Spinal cord (tissue), 10 donors: ENCODE measurements at places on chromosomes 13 and 19. TPM values are rescaled to one million over a fixed set of nuclear protein-coding genes. Genes with fewer than 3 reads are reported as not detected.

GRCh38 chr19:32873247-32873959 lies 3.8 kb upstream of the SLC7A9 start:
- no peak for DNase-seq

GRCh38 chr13:27354379-27354778 lies 70.0 kb upstream of the GTF3A start:
- DNase-seq = no peak

DNA sequence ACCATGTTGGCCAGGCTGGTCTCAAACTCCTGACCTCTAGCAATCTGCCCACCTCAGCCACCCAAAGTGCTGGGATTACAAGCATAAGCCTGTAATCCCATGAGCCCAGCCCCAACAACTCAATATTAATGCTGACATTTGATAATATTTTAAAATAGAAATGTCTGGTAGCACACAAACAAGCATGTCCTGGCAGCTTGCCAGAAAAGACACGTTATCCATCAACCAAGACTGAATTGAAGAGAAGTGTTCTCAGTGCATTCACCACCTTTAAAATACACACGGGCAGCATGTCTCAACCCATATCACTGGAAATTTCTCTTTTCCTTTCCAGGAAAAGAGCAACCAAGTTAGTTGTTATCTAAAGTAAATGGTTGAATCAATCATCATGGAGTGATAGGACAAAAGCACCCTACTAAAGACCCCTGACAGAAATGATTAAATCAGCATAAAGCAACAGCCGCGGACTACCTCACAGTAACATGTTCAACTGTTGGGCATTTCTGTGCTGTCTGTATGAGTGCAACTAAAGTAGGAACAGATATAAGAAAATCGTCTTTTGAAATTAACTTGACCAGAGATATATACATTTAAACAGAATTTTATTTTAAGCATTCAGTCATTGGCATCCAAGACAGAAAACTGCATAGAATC lies 25.0 kb downstream of the LHFPL6 start:
- DNase-seq = no peak

DNA sequence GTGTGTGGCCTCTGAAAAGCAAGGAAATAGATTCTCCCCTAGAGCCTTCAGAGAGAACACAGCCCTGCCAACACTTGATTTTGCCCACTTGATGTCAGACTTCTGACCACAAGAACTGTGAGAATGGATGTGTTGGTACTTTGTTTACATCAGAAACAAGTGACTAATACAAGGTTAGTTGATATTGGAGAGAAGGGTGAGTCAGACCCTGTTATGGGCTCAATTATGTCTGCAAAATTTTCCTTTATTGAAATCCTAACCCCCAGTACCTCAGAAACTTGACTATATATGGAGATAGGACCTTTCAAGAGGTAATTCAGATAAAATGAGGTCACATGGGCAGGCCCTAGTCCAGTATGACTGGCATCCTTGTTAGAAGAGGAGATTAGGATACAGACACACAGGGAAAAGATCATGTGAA lies 226.7 kb downstream of the RFC3 start:
- DNase-seq = no peak

- no peak for DNase-seq
Measured at GRCh38 chr13:25147638-25148401, 24.3 kb downstream of the AMER2 start.

Gene RNF17
- polyA plus RNA-seq = 0.44 TPM

Gene OR10H2
- not detected for polyA plus RNA-seq

- no peak for DNase-seq
Measured at GRCh38 chr19:49920624-49921363, 8.2 kb upstream of the ATF5 start.

GRCh38 chr19:41088151-41088550 lies at the start of gene CYP2A13:
CYP2A13 (plus strand) TSS chr19:41088451; CDS start chr19:41088472, 21 bp downstream.
- DNase-seq = no peak

- DNase-seq = peak; percentile 57
Measured at GRCh38 chr19:10625003-10625761, at the start of gene SLC44A2. SLC44A2 (plus strand) TSS chr19:10625553; CDS start chr19:10625634, 81 bp downstream.

- DNase-seq = no peak
Measured at GRCh38 chr13:76630629-76631230, 255.5 kb downstream of the KCTD12 start.

DNA sequence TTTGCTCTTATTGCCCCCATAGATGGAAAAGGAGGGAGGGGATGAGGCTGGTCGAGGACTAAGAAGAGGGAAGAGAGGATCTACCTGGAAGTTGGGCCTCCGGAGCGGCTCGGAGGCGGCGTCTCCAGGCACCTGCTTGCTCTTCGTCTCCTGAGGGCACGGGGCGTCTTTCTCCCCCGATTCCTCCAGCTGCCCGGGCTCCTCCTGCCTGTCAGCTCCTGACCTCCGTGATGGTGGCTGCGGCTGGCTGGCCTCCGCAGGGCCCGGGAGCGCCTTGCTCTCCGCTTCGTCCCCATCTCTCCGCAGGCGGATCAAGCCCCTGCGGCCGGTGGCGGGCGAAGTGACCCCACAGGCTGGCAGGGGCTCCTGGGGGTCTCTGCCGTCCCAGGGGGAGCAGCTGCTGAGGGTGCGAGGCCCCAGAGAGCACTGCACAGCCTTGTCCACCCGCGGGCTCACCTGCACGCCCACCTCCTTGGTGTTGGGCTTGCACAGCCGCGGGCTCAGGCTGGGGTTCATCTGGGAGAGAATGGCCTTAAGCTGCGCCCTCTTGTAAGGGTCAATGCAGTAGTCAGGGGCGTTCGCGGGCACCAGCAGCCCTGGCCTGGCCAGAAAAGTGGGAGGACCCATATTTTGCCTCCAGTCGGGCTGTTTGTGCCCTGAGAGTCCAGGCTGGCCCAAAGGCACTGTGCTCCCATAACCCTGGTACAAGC lies 3.8 kb downstream of the ZAR1L start:
- no peak for DNase-seq

DNA sequence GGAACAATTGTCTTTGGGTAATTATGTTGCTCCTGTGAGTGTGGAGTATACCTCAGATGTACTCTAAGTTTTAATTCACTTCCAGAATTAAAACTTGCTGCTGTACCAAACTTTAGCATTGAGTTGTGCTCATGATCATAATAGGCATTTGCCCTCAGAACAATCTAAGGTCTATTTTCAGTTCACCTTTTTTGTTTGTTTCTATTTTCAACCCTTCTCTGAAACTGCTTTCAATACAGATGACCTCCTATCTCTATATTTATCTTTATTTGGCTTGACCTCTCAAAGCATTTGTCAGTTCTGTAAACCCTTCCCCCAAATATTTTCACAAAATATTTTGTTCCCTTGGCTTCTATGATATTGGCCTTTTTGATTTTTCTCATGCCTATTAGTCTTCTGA lies 873.0 kb downstream of the OLFM4 start:
- no peak for DNase-seq

Gene BABAM1
- 125 TPM for polyA plus RNA-seq

Gene FAM174C
- 32.9 TPM for polyA plus RNA-seq

DNA sequence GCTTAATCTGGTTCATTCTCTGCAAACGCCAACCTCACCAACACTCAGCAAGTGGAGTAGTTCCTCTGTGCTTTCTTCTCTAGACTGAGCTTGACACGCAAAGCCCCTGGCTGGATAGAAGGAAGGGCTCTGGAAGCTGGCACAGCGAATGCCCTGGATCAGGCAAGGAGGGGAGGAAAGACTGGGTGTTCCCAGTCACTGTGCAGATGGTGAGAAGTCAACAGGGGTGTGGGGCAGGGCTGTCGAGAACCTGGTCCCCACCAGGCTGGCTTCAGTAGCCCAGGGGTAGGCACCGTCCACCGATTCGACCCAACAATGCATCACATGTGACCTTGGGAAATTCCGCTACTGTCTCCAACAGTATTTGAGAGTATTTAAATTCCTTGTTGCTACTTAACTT lies 65.5 kb downstream of the TSHZ3 start:
- no peak for DNase-seq

GRCh38 chr13:110618167-110618566 lies 2.8 kb downstream of the NAXD start:
- DNase-seq = no peak

GRCh38 chr13:35514801-35515502 lies 38.5 kb upstream of the MAB21L1 start:
- no peak for DNase-seq

DNA sequence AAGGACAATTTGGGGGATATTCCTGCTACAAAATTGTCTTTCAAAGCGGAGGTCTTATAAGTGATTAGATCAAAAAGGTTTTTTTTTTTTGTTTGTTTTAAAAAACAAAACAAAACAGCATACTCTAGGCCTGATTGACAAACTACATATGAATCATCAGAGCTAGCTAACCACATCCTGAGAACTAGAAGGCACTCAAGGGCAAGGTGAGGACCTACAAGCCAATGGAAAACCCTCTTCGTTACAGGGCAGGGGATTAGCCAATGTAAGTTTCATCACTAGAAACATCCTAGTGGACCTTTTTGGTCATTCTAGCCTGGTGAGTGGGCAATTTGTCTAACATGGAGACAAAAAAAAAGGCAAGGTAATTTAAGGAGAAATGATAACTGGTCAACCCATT lies 428.6 kb downstream of the RFC3 start:
- no peak for DNase-seq

DNA sequence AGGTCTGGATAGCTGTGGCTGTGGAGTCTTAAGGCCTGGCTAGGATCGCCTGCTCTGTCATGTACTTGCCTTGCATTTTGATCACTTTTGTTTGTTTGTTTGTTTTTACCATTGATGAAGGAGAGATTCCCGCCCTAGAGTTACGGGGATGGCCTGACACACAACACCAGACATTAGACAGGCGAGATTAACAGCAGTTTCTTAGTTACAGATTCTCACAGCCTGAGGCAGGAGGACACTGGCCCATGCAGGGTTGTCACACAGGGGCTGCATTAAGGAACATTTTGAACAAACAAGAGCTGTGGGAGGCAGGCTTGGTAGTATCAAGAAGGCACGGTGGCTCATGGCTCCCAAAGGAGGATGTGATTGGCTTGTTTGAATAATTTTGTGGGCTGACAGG lies 291.8 kb downstream of the HS6ST3 start:
- DNase-seq = no peak

GRCh38 chr13:39859898-39860297 lies 204.4 kb downstream of the COG6 start:
- no peak for DNase-seq

DNA sequence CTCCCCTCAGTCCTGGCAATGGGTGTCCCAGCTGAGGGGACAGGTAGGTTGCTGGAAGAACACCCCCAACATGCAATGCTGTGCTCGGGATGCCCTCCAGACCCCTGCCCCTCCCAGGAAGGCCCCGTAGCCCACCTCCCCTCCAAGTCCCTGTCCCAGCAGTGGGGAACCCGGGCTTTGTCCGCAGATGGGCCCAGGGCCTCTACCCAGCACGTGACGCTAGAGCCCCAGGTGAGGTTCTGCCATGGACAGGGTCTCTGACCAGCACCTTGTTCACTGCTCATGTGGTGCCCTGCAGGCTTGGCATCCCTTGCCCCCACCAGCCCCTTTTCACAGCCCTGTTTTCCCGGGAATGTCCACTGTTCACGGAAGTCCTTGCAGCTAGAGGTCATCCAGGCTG lies 220.0 kb upstream of the SGCG start:
- no peak for DNase-seq

DNA sequence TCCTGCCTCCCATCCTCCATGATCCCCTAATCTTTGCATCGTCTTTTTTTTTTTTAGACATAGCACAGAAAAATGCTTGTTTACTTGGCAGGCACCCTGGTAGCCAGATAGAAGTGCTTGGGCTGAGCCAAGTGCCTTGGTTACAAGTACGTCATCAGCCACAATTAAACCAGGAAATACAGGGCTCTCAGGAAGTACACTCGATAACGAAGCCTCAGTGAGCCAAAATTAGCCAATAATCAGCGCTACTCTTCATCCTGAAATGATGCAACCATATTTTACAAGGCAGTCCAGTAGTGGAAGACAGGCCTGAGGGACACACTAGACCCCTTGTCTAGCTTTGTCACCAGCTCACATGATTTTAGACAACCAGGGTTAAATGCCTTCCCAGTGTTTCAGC lies 194.0 kb upstream of the NBEA start:
- no peak for DNase-seq

- no peak for DNase-seq
Measured at GRCh38 chr13:110270507-110270906, 36.5 kb downstream of the COL4A1 start.

DNA sequence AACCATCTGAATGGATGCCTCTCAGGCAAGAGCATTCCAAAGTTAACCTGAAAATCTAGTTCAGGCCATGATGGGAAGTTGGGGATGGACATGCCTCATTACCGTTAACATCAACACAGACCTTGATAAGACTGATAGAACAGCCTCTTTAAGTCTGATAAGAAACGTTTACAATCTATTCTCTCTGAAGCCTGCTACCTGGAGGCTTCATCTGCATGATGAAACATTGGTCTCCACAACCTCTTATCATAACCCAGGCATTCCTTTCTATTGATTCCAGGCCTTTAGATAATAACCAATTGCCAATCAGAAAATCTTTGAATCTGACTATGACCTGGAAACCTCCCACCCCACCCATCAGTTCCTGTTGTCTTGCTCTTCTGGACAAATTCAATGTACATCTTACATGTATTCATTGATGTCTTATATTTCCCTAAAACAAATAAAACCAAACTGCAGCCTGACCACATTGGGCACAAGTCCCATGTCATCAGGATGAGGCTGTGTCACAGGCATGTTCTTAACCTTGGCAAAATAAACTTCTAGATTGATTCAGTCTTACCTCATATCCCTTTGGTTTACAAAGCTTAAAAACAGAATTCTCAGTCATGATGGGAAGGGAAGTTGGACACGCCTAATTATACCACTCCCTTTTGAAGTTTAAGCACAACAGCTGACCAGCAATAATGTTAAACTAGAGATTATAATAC lies 843.8 kb upstream of the SPRY2 start:
- DNase-seq = no peak

GRCh38 chr19:22622901-22623840 lies 11.0 kb upstream of the ZNF492 start:
- DNase-seq = no peak

DNA sequence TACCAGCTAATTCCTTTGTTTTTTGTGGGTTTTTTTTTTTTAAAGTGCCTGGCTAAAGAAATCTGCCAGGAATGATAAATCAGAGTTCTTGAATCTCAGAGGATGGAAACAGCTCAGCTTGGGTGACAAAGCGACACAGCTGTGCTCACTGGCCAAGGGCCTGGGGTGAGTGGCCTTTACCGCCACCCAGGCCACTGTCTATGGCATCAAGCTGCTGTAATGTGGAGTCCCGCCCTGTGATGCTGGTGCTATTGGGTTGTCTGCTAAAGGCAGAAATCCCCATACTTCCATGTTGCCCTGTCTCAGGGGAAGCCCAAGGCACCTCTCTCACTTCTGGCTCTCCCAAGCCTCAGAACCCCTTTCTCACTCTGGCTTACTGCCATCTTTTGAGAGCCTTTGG lies 82.6 kb upstream of the FARP1 start:
- DNase-seq = no peak

- no peak for DNase-seq
Measured at GRCh38 chr13:37148501-37148900, 43.0 kb upstream of the CSNK1A1L start.

Gene DMKN
- 18.1 TPM for polyA plus RNA-seq

GRCh38 chr13:23651887-23652286 lies 81.7 kb downstream of the TNFRSF19 start:
- no peak for DNase-seq

- no peak for DNase-seq
Measured at GRCh38 chr19:51600940-51601580, 29.1 kb downstream of the SIGLEC5 start.

GRCh38 chr13:50706505-50706904 lies 137.0 kb downstream of the DLEU7 start:
- DNase-seq = no peak
